ENCODE measurements at places on chromosomes 7 and 10. TPM values are rescaled to one million over a fixed set of nuclear protein-coding genes. Genes with fewer than 3 reads are reported as not detected.

DNA sequence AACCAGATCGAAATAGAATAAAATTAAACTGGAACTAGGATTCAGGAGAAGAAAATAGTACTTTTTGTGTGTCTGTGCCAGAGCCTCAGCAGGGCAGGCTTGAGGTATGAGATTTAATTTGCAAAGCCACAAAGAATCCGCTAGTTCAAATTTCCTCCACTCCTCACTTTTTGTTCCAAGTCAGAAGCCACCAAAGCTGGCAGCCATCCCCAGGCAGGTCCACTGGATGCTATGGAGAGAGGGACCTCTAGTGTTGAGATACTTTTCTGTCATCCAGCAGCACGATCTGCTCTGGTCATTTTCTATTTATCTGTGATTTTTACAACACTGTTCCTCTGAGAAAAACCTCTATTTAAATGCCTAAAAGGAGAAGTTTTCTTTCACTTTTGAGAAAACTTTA, 147.9 kb upstream of the FRMD4A start:
- DNase-seq = peak; percentile 79

DNA sequence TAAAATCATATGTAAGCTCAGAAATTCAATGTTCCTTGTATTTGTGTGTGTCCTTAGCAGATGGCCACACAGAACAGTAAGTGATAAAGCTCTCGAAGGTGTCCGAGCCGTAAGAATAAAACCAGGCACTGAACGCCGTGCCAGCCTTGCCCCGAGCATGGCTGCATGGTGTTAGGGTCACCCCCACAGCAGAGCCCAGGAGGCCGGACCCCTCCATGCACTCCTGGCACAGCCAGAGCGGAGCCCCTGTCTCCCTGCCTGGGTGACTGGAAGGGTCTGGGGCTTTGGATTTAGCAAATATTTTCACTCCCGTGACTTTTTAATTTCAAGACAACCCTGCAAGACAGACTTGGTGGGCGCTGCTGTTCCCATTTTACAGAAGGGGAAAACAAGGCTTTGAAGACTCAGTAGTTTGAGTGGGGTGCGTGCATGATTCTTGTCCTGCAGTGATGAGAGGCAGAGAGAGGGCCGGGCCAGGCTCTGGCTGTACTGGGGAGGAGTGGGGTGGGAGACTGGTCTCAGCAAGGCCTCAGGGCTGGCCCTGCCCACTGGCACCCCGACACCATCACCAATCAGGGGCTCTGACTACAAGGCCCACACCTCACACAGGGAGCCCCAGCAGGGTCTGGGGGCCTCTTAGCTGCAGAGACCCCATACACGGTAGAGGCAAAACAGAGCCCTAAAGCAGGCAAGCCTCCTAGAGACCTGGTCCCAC, 39.4 kb downstream of the VIPR2 start:
- no peak for DNase-seq

AKR1C4 gene
- polyA plus RNA-seq = not detected

DNA sequence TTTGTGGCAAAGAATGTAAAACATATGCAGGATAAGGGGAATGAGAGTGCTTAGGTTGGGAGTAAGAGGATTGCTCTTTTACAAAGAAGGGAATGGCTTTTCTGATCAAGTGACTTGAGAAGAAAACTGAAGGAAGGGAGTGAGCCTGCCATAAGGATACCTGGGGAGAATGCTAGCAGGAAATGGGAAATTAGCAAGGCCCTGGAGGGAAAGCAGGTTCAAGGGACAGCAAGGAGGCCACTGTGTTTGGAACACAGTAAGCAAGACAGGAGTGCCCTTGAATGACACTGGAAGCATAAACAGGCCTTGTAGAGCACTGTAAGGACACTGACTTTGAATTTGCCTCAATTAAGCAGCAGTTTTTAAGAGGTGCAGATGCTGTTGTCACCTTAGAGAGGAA, 1069.9 kb downstream of the DNAJB9 start:
- no peak for DNase-seq

- no peak for DNase-seq
Measured at GRCh38 chr10:59857921-59858320, 48.4 kb downstream of the CCDC6 start.

DNA sequence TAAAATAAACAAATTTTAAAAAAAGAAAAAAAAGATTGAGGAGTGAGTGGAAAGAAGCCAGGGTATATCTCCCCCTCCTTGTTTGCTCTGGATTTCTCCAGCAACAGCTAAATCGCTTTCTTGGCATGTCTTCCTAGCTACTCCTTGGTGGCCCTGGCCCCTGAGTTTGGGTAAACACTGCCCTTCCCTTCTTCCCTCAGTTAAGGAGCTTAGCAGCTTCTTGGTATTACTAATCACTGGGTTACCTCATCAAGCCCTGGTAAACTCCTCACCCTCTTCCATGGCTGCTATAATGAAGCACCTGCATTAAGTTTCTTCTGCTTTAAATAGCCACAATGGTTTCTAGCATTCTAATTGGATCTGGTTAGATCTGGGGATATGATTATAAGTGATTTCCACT, 269.8 kb downstream of the FZD1 start:
- DNase-seq = no peak

DNA sequence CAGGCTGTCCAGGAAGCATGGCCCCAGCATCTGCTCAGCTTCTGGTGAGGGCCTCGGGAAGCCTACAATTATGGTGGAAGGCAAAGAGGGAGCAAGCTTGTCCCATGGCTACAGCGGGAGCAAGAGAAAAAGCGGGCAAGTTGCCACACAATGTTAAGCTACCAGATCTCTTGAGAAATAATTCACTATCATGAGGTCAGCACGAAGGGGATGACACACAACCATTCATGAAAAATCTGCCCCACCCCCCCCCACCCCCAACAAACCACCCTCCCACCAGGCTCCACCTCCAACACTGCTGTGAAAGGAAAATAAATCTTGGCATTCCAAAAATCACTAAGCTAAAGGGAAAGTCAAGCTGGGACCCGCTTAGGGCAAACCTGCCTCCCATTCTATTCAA, 545.8 kb upstream of the NRP1 start:
- peak; percentile 21 for DNase-seq

DNA sequence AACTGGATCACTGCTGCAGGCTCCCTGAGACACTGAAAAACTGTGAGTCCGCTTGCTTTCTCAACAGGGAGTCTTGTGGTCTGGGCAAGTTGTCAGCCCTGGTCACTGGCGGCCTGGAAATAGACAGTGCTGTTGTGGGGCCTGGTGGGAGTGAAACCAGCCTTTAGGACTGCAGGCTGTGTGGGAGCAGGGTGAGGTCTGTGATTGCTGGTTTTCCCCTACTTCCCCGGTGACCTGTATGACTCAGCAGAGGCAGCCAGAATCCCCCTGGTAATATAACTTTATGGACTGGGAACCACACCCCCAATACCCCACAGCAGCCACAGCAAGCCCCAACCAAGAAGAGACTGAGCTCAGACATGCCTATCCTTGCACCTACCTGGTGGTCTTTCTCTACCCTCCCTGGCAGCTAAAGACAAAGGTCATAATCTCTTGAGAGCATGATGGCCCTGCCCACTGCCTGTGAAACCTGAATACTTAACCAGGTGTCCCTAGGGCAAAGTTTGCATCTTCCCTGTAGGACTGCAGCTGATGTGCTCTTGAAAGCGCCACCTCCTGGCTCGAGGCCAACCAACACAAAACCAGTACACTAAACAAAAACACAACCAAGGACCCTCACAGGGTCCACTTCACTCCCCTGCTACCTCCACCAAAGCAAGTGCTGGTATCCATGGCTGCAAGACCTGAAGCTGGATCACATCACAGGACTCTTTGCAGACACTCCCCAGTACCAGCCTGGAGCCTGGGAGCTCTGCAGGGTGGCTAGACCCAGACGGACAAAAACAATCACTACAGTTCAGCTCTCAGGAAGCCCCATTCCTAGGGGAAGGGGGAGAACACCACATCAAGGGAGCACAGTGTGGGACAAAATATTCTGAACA, 7.2 kb upstream of the ADAM22 start:
- no peak for DNase-seq

All from right cardiac atrium (tissue), 5 donors.